ENCODE measurements at places on chromosomes 7 and 10. TPM values are rescaled to one million over a fixed set of nuclear protein-coding genes. Genes with fewer than 3 reads are reported as not detected.
A peak's percentile ranks its signal among the peaks of the same experiment; 100 is the strongest.

DNA sequence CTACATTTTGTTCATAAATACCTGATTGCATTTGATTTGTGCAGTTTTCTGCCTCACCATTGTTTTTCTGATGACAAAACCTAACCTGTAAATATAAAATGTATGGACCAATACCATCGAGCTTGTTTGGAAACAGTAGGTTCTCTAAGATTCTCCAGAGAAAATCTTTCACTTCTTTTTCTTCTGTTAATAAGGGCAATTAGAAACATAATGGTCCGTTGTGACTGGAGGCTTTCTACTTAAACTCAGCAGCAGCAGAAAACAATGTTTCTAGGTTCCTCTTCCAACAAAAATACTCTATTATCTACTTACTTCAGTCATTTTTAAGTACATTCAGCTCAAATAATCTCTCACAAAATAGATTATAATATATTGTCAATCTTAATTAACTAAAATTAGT lies 601.5 kb downstream of the PHTF2 start:
- no peaks in the 10 kb centered on the region for H3K27me3 ChIP-seq
- no peak for DNase-seq
- H3K4me3 ChIP-seq: no peak overlapping the region
- peaks cover 1% of the 10 kb centered on the region for H3K4me1 ChIP-seq
- H3K36me3 ChIP-seq: no peaks in the 10 kb centered on the region

Gene SUGCT
- total RNA-seq: 7.5 TPM

GRCh38 chr7:46291601-46292150 lies 370.6 kb upstream of the IGFBP3 start:
- no peaks in the 10 kb centered on the region for H3K36me3 ChIP-seq
- DNase-seq: peak; percentile 75
- H3K27ac ChIP-seq: peak overlapping the region; percentile 72
- H3K27me3 ChIP-seq: no peaks in the 10 kb centered on the region

Gene MOSPD3
- total RNA-seq: 2.2 TPM

DNA sequence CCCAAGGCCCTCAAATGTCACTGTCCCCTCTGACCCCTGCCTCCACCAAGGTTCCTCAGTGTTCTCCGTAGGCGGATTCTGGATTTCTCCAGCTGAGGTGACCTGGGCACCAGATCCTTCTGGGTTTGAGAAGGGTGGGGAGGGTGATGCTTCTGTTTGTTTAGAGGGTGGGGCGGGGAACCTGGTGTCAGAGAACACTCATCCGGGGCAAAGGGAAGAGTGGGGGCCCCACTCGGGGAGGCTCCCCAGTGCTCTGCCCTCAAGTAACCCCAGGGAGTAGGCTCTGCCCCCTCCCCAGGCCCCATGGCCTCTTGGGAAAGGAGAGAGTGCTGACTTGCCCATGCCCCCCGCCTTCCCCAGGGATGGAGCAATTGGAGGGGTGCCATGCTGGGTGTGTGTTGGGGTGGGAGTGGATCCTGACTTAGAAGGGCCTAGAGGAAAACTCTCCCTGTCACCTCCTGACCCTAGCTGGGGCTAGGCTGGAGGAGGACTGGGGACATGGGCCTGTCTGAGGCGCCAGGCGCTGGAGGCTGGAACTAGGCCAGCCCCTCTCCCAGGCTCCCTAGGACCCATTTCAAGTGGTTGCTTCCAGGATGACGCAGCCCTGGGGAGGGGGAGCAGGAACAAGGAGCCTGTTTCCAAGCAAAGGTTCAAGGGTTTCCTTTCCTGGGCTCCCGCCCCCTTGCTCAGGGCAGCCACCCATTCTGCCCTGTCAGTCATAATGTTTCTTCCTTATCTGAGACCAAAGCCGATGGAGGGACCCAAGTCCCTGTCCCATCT lies 27.9 kb downstream of the KAZALD1 start:
- peaks cover 81% of the 10 kb centered on the region for H3K27me3 ChIP-seq
- H3K4me3 ChIP-seq: no peak overlapping the region
- DNase-seq: no peak
- 0 out of 2 replicates have a peak, but pooled peaks cover 2% of the 10 kb centered on the region for H3K4me1 ChIP-seq

Gene CYP26A1
- not detected for total RNA-seq

Gene SPOCK2
- not detected for total RNA-seq

- no peaks in the 10 kb centered on the region for H3K36me3 ChIP-seq
- H3K4me1 ChIP-seq: no peaks in the 10 kb centered on the region
- H3K27ac ChIP-seq: no peak overlapping the region
- no peak for DNase-seq
- H3K4me3 ChIP-seq: no peak overlapping the region
These were observed 282.2 kb downstream of the AGMO start for GRCh38 chr7:15279640-15280039.

DNA sequence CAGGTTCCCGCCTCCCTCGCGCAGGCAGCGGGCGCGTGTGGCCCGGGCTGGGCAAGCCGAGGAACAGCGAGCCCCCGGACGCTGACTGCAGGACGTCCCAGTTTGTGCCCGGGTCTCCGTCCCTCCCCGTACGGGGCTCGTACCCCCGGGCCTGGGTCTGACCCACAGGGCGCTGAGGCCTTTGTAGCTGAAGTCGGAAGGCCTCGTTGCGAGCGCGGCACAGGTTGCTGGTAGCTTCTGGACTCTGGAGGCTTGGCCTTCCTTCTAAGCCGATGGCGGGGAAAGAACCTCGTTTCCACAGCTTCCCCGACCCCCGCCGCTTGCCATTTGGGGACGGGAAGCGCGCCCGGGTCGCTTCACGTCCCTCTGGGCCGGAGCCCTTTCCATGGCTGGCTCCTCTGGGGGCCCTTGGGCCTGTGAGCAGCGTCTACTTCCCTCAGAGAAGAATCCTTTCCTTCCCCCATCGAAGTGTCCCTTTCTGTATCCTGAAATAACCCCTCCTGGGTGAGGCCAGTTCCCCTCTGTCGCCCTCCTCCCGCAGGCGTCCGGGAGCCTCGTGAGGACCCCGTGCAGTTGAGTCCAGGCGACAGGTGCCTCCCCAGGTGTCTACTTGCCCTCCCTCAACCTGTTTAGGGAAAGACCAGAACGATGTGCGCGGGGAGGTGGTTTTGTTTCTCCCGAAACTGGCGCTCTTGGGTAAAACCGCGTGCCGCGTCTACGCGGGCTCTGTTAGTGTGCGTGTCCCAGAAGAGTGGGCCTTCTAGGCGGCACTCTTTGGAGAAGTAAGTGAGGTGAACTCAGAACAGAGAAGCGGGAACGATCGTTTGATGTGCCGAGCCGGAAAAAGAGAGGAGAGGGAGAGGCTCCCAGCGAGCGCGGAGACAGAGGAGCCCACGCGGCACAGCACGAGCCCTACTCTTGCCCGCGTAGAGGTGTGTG lies 9.3 kb downstream of the EVX1 start:
- H3K27ac ChIP-seq: no peak overlapping the region
- H3K4me3 ChIP-seq: no peak overlapping the region
- DNase-seq: no peak
- no peaks in the 10 kb centered on the region for H3K4me1 ChIP-seq

Gene WNT16
- total RNA-seq: 1.7 TPM

DNA sequence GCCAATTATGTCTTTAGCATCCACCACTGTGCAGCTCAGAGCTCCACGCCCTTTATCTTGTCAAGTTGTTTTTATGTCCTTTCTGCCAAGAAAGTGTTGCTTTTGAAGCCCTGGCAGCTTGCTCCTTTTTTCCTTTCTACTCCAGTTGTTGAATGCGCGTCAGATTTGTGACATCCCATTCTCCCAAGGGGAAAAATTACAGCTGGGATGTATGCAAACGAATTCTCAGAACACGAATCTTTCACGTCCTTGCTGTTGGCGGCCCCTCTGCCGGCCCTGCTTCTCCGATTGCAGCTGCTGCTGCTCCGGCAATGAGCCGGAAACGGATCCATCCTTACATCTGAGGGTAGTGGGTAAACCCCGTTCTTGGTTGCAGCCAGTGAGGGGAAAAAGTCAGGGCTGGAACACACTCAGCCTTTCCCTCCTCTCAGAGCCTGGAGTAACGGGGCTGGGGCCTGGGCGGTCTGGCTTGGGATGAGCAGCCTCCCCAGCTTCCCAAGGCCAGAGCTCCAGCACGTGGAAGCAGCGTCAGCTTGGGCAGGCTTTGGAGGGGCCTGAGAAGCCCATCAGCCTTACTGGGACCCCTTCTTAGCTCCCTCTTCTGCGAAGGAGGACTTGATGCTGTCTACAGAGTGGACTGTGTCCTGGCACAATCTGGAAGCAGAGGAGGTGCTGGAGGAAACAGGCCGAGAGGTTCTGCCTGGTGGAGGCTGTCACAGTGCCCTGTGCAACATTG lies 79.0 kb upstream of the CHST15 start:
- H3K27ac ChIP-seq: no peak overlapping the region
- no peaks in the 10 kb centered on the region for H3K36me3 ChIP-seq
- H3K4me3 ChIP-seq: no peak overlapping the region
- H3K4me1 ChIP-seq: no peaks in the 10 kb centered on the region

Measured in IMR-90 (cell line).